ENCODE measurements at places on chromosomes 13 and 19. TPM values are rescaled to one million over a fixed set of nuclear protein-coding genes. Genes with fewer than 3 reads are reported as not detected.

OR7A5 gene
- total RNA-seq, result 0.52 TPM

KLF2 gene
- total RNA-seq, result 74.1 TPM

DNA sequence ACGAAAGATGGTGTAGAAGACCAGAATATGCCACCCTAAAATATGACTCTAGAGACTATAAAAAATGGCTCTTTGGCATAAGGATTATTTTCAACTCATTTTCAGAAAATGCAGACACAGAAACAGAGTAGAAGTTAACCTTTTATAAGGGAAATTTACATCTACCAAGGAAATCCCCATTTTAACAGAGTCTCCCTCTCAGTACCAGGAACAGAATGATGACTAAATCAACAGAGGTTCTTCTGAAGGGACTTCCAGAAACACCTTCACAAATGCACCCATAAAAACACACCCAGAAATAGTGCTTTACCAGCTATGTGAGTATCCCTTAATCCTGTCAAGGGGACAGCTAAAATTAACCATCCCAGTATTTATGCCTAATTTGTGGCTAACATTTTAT is 29.1 kb downstream of the PLPP2 start:
- DNase-seq, result no peak

- DNase-seq, result peak; percentile 97
Observed at GRCh38 chr19:15449620-15450527, at the start of gene WIZ. Gene WIZ (minus strand): TSS chr19:15449956. CDS start chr19:15448307, 1,649 bp downstream.

DNA sequence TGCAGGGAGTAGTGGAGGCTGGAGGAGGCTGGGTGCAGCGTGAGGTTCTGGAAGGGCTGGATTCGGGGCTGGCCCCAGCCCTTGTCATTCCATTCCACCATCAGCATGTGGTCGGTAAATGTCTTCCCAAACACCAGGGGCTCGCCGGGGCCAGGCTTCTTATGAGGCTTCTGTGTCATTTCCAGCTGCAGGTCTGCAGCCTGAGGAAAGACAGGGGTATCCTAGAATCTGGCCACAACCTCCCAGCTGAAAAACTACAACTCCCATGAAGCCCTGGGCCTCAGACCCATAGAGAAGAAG is 4.4 kb downstream of the BCAT2 start:
- no peak for DNase-seq

GRCh38 chr19:2636141-2636896 is 66.2 kb downstream of the GNG7 start:
- no peak for DNase-seq

GRCh38 chr13:25874907-25875306 is 176.9 kb downstream of the SHISA2 start:
- no peak for DNase-seq

RFPL4AL1 gene
- total RNA-seq, result not detected

WASF3 gene
- 19.9 TPM for total RNA-seq

DNA sequence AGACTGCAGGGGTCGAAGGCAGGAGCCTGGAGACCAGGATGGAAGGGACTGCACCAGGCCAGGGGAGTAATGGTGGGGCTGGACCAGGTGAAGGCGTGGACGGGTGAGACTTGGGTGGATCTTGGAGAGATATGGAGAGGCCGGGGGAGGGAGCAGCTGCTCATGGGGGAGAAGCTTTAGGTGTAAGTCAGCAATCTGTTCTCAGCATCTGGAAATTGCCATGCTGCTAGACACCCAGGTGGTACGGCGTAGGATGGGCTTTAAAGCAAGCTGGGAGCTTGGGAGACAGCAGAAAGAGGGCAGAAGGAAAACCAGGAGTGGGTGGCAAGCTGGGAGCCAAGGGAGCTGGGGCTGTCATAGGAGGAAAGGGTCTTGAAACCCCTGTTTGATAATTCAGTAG is 3.0 kb downstream of the CERS4 start:
- no peak for DNase-seq

MAP2K2 gene
- 82.8 TPM for total RNA-seq

RGL3 gene
- 2.2 TPM for total RNA-seq

- DNase-seq, result no peak
Observed at GRCh38 chr13:51330791-51331190, 8.7 kb upstream of the SERPINE3 start.

DNA sequence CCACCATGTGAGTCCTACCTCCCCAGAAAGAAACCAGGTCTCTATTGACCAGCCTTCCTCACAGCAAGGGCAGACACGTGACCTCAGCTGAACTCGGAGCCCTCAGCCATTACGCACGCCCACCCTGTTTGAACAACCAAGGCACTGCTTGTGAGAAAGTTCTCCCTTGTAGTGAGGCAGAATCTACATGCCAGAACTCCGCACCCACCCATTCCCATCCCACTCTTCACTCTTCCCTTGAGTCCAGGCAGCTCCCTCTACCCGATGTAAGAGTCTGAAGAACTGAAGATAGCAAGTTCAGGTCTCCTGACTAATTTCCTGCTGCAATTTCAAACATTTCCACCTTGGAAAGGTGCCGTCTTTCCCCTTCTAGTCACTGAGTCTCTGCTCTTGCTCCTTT is 6.4 kb downstream of the NOVA2 start:
- DNase-seq, result no peak

All from esophagus muscularis mucosa (tissue), 4 donors.